ENCODE measurements at places on chromosomes 13 and 19. TPM values are rescaled to one million over a fixed set of nuclear protein-coding genes. Genes with fewer than 3 reads are reported as not detected.
A peak's percentile ranks its signal among the peaks of the same experiment; 100 is the strongest.

DNA sequence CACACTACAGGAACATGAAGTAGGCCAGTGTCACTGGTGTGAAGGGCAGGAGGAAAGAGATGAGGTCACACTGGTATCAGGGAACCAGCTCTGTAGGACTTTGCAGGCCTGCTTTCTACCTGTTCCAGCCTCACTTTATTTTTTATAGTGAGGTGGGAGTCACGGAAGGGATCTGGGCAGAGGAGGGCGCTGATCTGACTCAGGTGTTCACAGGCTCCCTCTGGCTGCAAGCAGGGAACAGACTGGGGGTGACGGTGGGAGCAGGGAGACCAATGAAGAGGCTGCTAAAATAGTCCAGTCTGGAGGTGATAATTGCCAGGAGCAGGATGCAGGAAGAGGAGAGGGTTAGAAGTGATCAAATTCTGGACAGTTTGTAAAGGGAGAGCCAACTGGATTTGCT is 2.8 kb downstream of the THAP8 start:
- DNase-seq, result no peak
- peaks cover 12% of the 10 kb centered on the region for H3K4me1 ChIP-seq
- no peaks in the 10 kb centered on the region for H3K36me3 ChIP-seq
- no peak overlapping the region for H3K27ac ChIP-seq
- no peaks in the 10 kb centered on the region for H3K27me3 ChIP-seq

DNA sequence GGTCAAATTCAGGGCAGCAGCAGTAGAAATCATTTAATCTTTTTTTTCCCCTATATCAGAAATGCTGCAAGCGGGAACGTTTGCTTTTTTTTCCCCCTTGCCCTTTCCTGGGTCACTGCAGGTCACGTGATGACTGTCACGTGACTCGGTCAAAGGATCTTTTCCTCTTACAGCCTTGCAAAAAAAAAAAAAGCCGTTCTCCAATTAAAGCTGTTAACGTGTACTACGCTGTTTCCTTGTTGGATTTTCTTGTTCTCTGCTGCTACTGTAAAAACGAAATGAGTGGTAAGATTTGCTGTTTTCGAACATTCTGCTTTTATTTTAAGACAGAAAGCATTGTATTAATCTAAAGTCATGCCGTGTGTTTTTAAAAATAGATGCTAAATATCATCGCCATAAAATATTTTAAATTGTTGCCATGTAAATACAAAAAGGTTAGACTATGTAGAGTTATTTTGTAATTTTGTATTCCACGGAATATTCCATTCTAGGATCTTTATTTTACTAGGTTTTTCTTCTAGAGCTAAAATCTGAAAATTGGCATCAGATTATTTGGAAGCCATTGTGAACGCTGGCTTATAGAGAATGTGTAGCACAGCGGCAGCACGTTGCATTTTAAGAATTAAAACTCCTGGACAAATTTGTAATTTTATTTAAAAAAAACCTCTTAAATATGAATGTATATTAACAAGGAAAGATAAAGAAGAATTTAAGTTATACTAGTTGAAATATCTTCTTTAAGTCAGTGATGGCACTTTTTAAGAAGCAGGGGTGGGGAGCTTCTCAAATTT is 109.8 kb upstream of the MLNR start:
- peak; percentile 77 for DNase-seq
- no peaks in the 10 kb centered on the region for H3K4me1 ChIP-seq
- H3K4me3 ChIP-seq, result peak overlapping the region; percentile 79
- no peaks in the 10 kb centered on the region for H3K27me3 ChIP-seq

Gene LRRC63
- 0.84 TPM for total RNA-seq

Gene PEG3
- 188 TPM for total RNA-seq

Data from liver (tissue), 10 donors.